CD4-positive, alpha-beta T cell treated with Interleukin-6 for 4 hours (primary cell): ENCODE measurements at places on chromosomes 11 and 22.

GRCh38 chr11:94449437-94449836 lies 44.2 kb downstream of the MRE11 start:
- no peak for DNase-seq

- DNase-seq, result no peak
These were observed 60.2 kb upstream of the CDON start for GRCh38 chr11:126122863-126123262.

DNA sequence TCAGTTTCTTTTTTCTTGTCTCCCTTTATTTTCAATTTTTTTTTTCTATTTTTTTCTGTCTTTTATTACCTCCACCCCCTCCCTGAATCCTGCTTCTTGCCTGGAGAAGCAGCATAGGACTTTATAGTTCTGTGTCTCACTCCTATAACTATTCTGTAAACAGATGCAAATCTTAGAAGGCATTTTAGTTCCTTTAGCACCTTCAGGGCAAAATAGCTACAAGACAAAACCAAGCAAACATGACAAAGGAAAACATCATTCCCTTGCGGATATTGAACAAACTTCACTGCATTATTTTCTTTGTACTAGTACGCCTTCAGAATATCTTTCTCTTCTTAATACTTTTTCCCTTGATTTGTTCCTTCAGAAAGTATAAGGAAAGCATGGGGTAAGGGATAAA lies 446.2 kb upstream of the CHORDC1 start:
- no peak for DNase-seq

DNA sequence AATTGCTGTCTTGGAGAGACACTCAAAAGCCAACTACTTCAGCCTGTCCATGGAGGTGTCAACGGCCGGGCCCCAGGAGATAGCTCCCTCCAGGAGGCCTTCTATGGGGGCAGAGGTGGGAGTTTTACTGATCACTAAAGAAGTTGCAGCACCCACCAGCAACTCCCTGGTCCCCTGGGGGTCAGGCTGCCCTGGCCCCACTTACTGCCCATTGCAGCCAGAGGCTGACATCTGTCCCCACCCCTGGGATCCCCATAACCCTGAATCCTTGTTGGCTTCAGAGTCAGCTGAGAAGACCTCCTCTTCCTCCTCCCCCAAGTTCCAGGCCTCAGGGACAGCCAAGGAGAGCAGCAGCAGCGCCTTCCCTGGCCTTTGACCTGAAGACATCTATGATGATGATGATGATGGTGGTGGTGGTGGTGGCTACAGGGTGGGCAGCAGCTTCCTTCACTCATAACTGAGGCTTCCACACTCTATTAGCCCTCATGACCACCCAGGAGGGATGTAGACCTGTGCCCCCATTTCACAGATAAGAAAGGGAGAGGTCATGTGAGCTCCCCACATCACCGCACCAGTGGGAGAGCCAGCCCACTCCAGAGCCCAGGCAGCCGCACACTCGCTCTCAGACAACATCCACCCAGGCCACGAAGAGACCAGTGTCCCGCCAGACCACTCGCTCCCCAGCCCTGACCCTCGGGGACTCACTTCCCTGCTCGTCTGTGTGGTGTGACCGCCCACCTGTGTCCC lies 43.8 kb upstream of the FGF3 start:
- no peak for DNase-seq

GRCh38 chr11:119415517-119415916 lies 7.5 kb downstream of the THY1 start:
- no peak for DNase-seq

- DNase-seq, result no peak
These were observed 1945.3 kb upstream of the RAG2 start for GRCh38 chr11:38543311-38543710.

- no peak for DNase-seq
These were observed 99.0 kb downstream of the AMOTL1 start for GRCh38 chr11:94866936-94867795.

- DNase-seq, result peak; percentile 60
These were observed 3.3 kb upstream of the SHISA8 start for GRCh38 chr22:41917903-41918791.

DNA sequence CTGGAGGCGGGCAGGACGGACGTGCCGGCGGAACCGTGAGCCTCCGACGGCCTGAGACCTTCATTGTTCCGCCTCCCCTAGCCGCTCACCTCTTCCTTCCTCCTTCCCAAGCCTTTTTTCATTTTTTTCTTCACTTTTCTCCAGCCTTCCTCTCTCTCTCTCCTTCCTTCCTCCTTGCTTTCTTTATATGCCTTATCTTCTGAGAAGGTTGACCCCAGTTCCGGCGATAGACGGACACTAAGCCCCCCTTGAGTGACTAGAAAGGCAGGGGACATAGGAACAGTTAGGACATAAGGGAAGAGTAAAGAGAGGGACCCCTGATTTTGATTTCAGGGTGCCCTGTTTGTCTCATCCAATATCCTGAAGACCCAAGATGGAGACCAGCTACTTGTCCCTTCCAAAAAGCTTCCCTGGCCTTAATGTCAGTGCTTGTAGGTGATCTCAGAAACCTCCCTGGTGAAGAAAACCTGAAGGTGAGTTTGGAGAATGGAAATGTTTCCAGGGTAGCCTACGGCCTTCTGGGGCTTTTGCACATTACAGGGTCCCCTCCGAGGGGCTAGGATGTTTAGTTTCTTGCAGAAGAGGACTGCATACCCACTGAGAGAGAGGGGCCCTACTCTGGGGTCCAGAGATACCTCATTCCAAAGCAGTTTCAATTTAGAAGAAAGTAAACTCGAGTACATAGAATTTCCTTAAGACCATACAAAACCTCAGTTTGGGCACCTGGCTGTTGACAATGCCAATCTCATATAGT lies 3.5 kb downstream of the ADM start:
- no peak for DNase-seq

GRCh38 chr11:8311366-8311765 lies 47.7 kb upstream of the LMO1 start:
- DNase-seq, result no peak

- no peak for DNase-seq
These were observed 40.8 kb upstream of the SMIM38 start for GRCh38 chr11:69114811-69115523.

GRCh38 chr11:86314636-86315035 lies 12.6 kb downstream of the HIKESHI start:
- DNase-seq, result no peak

DNA sequence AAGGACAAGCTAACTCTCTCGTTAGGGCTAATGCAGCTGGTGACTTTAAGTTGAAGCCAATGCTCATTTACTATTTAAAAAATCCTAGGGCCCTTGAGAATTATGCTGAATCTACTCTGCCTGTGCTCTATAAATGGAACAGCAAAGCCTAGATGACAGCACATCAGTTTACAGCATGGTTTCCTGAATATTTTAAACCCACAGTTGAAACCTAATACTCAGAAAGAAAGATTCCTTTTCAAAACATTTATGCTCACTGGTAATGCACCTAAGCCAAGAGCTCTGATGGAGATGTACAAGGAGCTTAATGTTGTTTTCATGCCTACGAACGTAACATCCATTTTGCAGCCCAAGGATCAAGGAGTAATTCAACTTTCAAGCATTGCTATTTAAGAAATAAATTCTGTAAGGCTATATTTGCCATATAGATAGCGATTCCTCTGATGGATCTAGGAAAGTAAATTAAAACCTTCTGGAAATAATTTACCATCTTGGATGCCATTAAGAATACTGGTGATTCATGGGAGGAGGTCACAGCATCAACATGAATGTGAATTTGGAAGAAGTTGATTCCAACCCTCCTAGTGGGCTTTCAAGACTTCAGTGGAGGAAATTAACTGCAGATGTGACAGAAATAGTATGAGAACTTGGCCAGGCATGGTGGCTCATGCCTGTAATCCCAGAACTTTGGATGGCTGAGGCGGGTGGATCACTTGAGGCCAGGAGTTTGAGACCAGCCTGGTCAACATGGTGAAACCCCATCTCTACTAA lies 14.5 kb downstream of the XNDC1N start:
- no peak for DNase-seq

DNA sequence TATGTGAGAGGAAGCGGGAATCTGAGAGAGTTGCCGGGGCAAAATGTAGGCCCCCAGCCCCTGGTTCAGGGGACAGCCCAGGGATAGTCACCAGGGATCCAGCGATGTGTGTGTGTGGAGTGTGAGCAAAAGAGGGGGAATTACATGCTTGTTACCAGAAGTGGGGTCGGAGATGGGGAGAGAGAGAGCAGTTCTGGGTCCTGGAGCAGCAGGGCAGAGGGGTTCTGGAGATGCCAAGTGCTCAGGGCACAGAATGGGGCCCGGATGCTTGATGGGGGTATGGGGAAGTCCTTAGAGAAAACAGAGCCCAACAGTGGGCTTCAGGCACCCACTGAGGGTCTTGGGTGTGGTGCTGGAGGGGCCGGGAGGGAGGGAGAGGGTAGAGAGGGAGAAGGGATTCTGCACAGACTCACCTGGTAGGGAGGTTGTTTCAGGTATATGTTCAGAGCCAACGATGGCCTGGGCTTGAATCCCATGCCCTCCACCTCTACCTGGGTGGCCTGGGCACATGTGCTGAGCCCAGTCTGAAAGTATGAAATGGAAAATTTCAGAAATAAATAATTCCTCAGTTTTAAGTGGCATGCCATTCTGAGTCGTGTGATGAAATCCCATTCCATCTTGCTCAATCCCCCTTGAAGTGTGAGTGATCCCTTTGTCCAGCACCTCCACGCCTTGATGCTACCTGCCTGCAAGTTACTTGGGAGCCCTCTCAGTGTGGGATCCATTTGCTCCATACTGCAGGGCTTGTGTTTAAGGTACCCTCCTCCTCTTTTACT lies 12.4 kb downstream of the SMIM38 start:
- no peak for DNase-seq

- no peak for DNase-seq
These were observed 85.5 kb upstream of the WNT11 start for GRCh38 chr11:76291576-76292526.

GRCh38 chr11:28337701-28338100 lies 229.5 kb downstream of the METTL15 start:
- no peak for DNase-seq

- DNase-seq, result no peak
These were observed 78.6 kb upstream of the B3GNT6 start for GRCh38 chr11:76955459-76956114.

GRCh38 chr11:121226415-121227263 lies 65.9 kb upstream of the SC5D start:
- no peak for DNase-seq

- DNase-seq, result no peak
These were observed 85.6 kb downstream of the CACNG2 start for GRCh38 chr22:36617694-36618522.

- no peak for DNase-seq
These were observed 27.1 kb upstream of the NUP50 start for GRCh38 chr22:45136594-45136993.

- no peak for DNase-seq
These were observed 7.7 kb downstream of the CAT start for GRCh38 chr11:34446386-34446785.

DNA sequence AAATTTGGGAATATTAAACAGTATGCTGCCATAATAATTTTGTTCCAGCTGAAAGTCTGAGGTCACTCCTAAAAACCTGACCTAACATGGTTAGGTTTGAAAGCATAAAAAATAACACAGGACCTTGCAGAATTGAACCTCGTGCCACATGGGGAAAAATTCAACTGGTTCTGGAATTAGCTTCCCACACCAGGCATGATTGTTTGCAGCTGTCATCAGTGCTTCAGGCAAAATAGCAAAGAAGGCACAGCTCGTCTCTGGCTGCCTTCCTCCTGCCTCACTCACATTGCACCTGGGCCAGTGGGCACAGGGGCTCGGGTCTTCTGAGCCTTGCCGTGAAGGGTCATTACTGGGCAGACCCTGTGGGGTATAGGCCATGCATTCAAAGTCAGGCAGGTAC lies 153.8 kb upstream of the ARHGAP20 start:
- no peak for DNase-seq

DNA sequence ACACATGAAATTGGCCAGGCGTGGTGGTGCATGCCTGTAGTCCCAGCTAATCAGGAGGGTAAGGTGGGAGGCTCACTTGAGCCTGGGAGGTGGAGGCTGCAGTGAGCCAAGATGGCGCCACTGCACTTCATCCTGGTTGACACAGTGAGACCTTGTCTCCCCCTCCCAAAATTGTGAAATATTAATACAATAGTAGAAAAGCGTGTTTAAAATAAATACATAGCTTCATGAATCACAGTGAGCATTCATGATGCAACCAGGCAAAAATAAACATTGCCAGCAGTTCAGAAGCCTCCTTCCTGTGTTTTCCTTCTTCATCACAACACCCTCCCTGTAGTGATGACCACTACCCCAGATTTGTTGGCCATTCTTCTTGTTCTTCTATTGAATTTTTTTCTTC lies 4.3 kb upstream of the TEAD1 start:
- no peak for DNase-seq

DNA sequence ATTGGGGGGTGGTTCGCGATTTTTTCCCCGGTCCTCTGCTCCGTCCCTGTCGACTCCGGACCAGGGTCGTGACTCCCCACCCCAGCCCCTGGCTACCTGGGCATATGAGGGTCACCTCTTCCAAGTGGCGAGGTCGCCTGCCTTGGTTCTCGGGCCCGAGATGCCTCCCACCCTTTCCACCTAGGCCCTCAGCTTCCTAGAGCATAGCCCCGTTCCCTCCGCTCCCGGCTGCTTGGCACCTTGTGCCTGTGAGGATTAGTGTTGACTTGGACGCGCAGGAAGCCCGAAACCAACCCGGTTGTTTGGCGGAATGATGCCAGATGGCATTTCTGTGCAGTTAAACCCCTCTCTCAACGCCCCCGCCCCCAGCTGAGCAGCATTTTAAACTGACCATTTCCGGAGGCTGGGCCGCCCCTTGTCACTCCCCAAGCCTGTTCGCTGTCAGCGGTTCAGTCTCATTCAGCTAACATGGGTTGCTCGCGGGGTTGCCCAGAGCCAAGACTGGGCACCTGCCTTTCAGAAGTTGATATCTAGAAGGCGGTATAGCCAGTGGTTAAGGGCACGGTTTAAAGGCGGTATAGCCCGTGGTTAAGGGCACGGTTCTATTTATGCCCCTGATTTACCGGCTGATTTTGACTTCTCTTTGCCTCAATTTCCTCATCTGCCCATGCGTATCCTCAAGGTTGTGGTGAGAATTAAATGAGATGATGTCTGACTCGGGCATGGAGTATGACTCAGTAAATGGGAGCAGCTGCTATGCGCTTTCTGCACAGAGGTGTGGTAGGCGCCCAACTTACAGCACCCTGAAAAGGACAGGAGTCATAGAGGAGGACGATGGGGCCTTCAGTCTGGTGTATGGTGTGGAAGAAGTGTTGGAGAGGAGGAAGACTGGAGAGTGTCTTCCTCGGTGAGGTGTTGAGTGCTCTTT lies 639 bp downstream of the INCENP start:
- DNase-seq, result peak; percentile 14

DNA sequence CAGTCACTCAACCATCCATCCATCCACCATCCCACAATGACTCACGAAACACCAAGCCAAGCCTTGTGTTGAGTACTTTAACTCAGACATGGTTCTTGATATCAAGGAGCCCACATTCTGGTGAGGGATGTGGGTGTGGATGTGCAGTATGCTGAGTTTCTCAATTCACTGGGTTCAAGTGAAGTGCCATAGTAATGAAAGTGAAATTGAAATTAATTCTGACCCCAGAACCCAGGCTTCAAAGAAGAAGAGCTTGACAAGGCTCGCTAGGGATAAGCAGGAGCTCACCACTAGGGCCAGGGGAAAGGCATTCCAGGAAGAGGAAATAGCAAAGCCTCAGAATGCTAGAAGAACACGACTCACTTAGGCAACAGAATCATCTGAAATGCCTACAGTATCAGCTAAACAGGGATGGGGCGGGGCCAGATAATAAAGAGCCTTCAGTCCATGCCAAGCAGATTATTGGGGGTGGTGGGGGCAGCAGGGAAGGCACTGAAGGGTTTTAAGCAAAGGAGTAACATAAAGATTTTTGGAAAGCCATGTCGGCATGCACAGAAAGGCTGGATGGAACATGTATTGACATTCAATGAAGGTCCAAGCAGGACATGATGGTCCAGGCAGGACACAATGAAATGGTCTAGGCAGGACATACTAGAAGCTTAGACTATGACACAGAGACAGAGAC lies 37.2 kb downstream of the RTL6 start:
- no peak for DNase-seq
